Activated naive CD8-positive, alpha-beta T cell treated with anti-CD3 and anti-CD28 coated beads, Interleukin-2, amount 50 U/mL, for 16 hours (primary cell): ENCODE measurements at places on chromosomes 7 and 10.

- no peak for DNase-seq
These were observed 43.3 kb downstream of the LYZL1 start for GRCh38 chr10:29332061-29332760.

DNA sequence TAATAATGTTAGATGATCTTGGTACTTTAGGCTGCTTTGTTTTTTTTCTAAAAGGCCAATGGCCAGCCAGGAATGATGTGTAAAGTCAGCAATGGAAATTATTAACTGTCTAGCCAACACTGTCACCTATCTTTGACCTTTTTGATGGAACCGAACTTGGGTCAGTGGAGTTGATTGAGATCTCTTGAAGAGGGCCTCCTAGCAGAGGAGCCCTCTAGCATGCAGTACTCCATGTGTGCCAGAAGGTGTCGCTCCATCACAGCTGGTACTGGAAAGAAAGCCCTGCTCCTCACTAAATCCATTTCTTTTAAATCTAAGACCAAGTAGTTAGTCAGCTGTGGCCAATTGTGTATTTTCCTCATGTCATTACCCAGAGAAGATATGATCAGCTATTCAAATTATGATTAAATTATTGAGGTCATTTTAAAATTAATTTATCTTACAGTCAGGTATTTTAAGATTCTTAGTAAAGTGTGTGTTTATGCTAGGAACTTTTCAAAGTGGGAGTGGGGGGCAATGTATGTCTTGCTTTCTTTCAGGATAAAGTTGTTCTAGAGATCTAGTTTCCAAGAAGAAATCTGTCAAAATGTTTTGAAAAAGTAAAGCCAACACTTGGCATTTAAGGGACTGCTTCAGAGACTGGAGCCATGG lies 33.1 kb upstream of the CROT start:
- peak; percentile 28 for DNase-seq

GRCh38 chr7:52555805-52556204 lies 479.6 kb upstream of the POM121L12 start:
- no peak for DNase-seq

DNA sequence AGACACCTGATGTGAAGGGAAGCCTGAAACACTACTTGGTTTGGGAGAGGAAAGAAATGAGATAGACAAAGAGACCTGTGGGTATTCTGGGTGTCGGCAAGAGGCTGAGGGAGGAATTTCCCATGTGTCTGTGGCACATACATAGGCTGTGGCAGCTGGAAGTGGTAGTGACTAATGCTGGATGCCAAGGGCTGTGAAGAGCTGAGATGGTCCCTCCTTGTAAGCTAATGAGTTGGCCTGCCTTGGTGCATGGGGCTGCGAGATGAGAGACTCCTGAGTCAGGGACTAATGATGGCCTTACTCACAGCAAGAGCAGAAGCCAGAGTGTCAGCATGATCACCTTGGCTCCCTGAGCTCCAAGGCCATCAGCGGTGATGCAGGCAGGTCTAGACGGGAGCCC lies 119.0 kb upstream of the EEPD1 start:
- no peak for DNase-seq

DNA sequence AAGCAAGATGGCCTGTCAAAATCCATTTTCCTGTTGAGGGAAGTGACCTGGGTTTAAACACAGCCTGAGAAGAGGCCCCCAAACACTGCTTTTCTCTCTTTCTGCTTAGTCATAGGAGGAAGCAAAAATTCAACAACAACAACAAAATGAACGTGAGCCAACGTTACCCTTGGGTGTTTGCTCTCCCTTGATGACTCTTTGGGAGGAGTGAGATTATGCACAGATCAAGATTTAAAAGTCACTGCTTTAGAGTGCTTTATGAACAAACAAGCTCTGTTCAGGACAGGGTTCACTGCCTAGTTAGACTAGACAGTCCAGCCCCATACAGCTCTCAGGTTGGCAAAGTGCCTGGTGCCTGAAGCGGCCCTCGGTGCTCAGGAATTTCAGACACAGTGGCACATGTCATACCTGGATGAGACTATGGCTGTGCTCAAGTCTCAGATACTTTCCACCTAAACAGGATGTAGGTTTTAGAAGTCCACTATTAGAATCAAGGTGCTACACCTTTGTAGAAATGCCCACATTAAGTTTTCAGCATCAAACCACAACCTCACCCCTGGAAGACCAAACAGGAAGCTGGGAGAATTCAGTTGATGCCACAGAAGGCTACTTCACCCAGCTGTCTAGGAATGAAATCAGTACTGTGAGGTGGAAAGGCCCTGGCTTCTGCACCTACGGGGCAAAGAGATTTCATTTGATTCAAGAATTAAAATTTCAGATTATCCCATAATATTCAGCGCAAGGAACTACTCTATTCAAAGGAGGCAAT lies 38.7 kb downstream of the DENND11 start:
- DNase-seq = no peak

DNA sequence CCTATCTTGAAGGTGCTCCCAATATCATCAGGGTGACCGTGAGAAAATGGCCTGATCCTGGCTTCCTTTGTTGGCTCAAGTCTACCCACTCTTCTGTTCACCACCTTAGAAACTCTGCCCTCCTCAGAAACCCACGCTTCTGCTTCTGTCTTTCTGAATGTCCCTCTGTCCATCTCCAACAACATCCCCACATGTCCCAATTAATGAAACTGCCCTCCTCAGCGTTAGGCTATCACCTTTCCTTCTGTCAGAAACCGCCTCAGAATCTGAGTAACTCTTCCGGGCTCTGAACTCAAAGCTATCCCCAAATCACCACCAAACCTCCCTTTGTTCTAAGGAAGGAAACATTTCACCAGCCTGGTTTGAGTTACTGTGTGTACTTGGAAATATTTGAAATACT lies 315.8 kb upstream of the ZNF32 start:
- no peak for DNase-seq

- DNase-seq = no peak
These were observed 15.6 kb downstream of the FAM107B start for GRCh38 chr10:14758994-14759664.

- DNase-seq = no peak
These were observed 136.9 kb downstream of the CUBN start for GRCh38 chr10:16992611-16993119.

- DNase-seq = no peak
These were observed 60.2 kb upstream of the NRBF2 start for GRCh38 chr10:63072951-63073350.

DNA sequence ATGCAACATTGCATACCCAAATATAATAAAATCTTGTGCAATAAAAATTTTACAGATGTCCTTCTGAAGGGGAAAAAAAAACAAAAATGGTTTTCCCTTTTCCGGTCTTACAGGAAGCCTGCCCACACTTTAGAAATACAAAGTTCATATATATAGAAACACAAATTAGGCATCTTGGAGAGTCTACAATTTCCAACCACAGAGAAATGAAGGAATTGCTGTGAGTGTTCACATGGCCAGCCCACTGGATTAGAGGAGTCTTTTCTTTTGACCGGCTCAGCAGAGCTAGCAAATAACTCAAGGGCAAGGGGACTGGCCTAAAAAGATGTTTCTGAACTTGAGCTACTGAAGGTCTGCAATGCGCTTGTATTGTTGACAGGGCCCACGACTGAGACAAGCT lies 92.4 kb downstream of the GLI3 start:
- DNase-seq = no peak

DNA sequence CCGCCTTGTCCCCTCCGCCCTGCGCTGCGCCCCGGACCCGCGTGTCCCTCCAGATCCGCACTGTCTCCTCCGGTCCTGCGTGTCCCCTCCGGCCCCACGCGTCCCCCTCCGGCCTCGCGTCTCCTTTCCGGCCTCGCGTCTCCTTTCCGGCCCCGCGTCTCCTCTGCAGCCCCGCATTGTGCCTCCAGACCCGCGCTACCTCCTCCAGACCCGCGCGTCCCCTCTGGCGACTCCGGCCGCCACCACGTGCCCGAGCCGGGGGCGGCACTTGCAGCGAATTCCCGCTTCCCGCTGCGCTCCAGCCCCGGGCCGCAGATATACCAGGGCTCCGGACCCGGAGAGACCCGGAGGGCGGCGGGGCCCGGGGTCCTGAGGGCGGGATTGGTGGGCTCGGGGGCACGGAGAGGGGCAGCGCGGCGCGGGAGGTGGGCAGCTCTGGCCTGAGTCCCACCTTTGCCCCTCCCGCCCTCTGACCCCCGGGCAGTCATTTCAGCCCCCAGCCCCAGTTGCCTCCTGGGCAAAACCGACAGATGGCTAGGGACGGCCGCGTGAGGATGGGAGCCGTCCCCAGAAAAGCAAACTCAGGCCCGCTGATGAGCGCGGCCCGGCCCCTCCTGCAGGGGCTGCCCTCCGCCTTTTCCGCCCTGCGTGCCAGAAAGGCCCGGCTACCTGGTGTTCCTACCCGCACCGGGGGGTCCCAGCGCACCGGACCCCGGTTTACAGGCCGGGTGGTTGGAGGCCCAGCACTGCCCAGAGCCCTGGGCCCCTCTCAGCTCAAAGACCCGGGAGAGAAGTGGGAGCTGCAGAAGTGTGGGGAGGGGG lies 56.5 kb downstream of the RBM17 start:
- DNase-seq = no peak

DNA sequence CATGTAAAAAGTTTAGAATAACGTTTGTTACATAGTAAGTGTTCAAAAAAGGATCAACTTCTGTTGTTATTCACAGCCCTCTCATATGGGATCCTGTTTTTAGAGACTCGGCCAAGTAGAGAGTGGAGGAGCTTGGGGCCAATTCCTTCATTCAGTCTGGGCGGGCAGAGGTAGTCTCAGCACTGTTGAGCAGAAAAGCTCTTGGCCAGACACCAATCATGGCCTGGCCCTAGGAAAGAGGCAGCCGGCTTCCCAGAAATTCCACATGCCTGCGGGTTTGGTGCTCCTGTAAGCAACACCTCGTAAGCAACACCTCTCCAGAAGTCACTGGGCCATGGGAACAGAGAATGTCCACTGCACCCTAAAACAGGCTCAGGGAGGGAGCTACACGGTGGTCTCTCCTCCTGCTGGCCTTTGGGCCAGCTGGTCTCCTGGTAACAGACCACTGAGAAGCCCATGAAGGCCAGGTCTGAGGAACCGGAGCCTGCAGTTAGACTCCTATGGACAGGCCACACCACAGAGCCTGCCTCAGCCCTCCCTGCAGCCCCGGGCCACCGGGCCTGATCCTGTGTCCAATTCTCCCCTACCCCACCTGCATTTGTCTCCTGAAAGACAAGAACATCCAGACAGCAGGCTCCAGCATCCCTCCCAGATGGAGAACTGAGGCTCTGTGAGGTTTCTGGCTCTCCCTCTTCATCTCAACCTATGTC lies 149.1 kb downstream of the GRID1 start:
- DNase-seq = no peak

DNA sequence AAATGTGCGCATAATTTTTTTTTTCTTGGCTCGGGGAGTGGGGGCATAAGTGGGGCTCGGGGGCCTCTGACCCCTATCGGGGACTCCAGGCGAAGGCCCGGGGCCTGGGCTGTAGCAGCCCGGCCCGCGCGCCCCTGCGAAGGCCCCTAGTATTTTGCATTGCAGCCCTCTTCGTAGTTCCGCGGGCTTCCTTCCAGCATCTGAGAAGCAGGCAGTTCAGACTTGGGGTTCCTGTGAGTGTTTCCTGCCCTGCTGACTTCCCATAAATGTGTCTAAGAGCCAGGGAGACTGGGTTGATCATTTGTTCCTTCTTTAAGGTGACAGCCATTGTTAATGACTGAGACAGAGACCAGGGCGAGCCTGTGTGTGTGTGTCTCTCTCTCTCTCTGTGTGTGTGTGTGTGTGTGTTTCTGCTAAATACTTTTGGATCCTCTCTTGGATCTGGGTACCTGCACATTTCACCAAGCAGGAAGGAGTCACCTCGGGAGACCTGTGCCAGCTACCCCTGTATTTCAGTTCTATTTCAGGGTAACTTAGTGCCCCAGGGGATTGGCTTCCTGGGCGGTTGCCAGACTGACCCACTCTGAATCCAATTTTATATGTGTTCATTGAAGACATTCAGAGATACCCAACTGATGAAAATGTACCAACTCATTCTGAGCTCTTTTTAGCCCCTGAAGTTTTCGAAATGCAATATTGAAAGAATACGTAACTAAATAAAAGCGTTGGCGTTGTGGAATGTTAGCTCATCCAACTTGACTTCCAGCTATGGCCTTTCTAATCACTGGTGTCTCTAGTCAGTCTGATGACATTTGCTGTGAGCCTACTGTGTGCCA lies 805 bp downstream of the MSRB2 start:
- no peak for DNase-seq

GRCh38 chr10:101000127-101000914 lies 713 bp downstream of the LZTS2 start:
- DNase-seq = no peak

- no peak for DNase-seq
These were observed 19.3 kb downstream of the FOXI2 start for GRCh38 chr10:127756264-127756663.

GRCh38 chr7:21671859-21672258 lies 129.0 kb downstream of the DNAH11 start:
- no peak for DNase-seq

DNA sequence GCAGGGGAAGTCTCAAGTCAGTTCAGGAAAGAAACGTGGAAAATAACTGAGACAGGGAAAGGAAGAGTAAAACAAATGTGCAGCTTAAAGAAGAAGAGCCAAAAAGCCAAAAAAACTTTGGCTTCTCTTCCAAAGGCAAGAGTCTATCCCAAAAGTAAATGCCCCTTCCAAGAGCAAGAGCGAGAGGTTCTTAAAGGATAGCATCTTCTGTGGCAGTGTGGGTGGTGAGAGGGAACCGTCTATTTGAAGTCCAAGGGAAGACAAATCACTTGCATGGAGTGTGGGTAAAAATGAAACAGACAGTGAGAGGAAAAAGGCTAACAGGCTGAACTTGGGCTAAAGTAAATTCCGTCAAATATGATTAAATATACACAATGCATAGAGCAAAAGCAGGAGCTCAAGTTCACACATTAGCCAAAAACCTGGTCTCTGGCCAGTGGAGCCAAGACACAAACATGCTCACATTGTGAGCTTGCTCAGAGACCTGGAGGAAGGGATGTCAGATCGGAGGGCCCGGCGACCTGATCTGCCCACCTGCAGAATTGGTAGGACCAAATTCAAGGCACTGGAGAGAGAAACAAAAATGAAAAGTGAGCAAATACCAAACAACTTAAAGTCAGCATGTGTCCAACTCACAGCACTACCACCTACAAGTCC lies 87.0 kb downstream of the PIK3CG start:
- no peak for DNase-seq

- no peak for DNase-seq
These were observed 492.6 kb downstream of the PLXNA4 start for GRCh38 chr7:132083537-132084123.

GRCh38 chr7:28674359-28674782 lies 262.1 kb downstream of the CREB5 start:
- no peak for DNase-seq

- DNase-seq = no peak
These were observed 9.2 kb downstream of the ITIH5 start for GRCh38 chr10:7657552-7657951.

DNA sequence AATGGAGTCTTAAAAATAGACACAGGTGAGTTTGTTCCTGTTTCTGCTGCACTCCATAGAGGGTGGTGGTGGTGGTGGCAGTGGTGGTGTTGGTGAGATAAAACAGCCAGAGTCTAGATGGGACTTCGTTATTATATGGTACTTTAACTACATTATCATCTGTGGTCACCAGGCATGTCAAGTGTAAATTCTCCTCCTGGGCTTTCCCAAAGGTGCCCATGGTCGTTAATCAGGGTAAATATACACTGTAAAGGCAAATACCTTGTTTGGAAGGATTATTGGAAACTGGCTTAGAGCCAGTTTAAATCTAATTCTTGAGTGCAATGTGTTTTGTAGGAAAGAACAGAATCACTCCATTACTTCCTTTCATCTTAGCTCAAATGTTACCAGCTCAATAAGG lies 21.5 kb upstream of the COMMD3 start:
- no peak for DNase-seq
